ENCODE measurements at places on chromosomes 13 and 19.

DNA sequence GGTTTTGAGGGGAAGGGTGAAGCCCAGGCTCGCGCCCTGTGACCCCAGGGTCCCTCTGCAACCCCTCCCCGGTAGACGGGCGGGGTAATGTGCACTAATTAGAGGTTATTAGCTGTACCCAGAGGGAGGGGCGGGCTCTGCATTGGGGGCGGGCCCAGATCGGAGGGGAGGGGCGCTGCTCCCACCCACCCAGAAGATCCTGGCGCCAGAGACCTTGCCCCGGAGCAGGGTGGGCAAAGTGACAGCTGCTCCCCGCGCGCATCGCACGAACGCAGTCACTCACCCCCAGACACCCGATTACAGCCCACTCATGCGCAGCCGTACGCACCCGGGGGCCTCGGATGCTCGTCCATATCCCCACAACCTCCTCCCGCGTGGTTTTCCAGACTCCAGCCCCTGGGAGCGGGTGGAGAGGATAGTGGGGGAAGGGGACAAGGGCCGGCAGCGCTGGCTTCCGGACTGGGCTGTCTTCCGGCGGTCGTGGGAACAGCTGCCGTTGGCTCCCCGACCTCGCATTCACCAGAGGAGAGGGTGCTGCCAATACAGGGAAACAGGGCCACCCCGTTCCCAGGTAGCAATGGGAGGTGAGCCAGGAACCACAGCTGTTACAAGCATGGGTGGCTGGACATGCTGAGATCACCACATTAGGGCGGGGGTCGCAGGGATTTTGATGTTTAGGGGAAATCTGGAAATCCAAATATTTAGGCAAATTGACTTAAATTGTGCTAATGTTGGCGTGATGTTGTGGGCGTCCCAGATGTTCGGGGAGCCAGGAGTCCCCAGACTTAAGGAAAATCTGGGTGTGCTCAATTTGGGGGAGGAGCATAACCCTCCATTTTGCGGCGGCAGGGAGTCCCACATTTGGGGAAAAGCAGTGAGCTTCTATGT, 2.9 kb upstream of the HOOK2 start:
- peak; percentile 40 for DNase-seq

- peak; percentile 4 for DNase-seq
These were observed at the start of gene GPR12 for GRCh38 chr13:26759907-26760831. Gene GPR12 (minus strand): TSS chr13:26760786. CDS start chr13:26759827, 959 bp downstream.

DNA sequence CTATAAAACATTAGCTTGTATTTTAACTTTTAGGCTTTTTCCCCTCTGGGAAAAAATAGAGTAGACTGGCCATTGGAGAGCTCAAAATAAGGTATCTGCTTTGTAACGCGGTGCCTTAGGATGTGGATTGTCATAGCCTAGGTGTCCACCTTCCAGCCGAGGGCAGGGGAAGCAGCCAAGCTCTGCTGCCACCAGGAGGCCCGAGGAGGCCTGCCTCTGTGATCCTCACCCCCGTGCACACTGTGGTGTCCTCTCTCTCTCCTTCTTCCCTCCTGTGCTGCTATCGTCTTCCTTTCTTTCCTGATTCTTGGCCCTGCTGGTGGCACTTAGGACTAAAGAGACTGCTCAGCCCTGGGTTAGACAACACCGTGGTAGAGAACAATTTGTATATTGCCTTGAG, 11.3 kb downstream of the HNRNPM start:
- DNase-seq = no peak

- no peak for DNase-seq
These were observed 163.2 kb downstream of the TEX29 start for GRCh38 chr13:111483621-111483987.

- no peak for DNase-seq
These were observed 3.9 kb upstream of the CD209 start for GRCh38 chr19:7751157-7751783.

GRCh38 chr19:45884682-45885555, 1.0 kb downstream of the IRF2BP1 start:
- DNase-seq = no peak

DNA sequence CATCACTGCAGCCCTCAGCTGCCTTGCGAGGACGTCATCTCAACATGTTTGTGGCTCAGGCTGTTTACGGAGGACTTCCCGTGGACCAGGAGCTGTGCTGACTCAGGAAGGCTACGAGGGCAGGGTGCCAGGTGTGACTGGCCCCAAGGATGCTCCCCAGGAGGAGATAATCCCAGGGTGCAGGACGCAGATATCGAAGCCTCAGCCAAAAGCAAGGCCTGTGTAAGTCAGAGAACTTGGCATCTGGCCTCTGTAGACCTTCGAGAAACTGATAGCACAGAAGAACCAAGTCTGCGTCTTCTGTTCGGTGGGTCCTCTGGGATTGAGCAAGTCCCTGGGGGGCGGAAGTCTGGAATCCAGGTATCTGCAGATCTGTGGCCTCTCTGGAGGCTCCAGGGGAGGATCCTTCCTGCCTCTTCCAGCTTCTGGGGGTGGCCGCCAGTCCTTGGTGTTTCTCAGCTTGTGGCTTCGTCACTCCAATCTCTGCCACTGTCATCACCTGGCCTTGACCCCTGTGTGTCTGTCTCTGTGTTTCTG, 2.6 kb upstream of the DOHH start:
- no peak for DNase-seq
